ENCODE measurements at places on chromosomes 6 and 20.
A peak's percentile ranks its signal among the peaks of the same experiment; 100 is the strongest.

GRCh38 chr6:125961117-125961516, 4.5 kb downstream of the HINT3 start:
- DNase-seq, result no peak

DNA sequence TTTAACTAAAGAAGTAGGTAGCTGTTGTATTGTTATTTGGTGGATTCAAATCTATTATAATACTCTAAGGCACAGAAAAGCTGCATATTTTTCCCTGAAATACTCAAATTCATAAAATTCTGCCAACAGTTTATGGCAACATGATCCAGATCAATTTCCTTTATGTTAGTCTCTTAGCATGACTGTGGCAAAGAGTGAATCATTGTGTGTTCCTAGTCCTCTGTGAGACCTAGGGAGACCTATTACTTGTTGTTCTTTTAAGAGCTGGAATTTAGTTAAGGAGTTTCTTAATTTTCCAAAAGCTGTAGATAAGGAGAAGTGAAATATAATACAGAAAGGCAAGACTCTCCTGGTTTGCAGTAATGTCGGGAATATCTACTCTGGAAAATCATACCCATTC, 149.6 kb downstream of the RIMS1 start:
- DNase-seq, result no peak

DNA sequence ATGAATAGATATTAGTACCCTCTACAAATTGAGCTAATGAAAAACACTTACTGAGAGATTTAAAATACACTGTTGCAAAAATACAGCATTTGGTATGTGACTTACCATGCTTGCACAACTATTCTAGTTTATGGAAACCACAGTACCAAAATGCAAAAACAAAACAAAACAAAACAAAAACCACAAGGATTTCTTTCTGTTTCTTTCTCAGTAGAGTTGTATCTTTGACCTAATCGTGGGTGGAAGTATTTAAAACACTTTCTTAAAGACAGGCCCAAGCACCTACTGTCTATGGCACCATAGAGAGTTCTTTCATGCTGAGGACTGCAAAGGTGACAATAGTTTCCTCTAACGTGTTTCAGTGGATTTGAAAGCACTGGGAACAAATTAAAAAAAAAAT, 95.3 kb upstream of the C6orf118 start:
- DNase-seq, result no peak

DNA sequence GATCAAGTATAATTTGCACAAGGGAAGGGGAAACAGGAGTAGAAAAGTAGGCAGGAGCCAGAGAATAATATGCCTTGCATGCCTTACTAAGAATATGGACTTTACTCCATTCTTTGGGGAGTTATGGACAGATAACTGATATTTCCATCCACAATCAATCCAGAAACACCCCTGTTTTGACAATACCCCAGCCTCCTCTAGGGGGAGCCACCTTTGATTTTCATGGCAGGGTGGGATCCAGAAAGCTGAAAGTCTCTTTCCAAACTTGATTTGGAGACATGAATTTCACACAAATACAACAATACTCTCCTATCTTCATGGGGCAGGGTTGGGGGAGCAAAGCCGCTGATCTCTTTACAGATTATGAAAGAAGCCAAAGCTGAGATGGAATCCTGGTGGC, 404.1 kb downstream of the FOXA2 start:
- DNase-seq, result no peak

- DNase-seq, result peak; percentile 15
Observed at GRCh38 chr6:75266716-75267291, 17.8 kb downstream of the TMEM30A start.

- DNase-seq, result no peak
Observed at GRCh38 chr6:2677080-2677593, 73.6 kb downstream of the MYLK4 start.

DNA sequence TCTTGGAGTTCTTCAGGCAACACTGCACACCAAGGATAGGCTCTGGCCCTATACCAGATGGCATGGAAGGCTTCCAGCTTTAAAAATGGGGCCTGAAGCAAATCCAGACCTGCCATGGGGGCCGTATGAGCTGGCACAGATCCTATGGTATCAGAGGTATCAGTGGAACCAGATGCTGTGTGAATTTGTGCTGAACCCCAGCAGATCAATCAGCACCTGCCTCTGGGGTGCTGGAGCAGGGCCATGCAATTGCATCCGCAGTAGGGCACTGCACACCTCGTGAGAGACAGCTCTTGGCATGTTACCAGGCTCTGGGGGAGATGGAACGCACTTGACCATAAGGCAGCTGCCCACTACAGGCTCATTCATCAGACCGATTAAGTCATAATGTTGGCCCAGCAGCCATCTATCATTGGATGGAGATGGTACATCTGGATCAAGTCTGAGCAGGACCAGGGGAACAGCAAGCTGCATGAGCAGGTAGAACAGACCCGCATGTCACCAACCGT, 221.5 kb downstream of the MYLK4 start:
- DNase-seq, result no peak

GRCh38 chr6:90849686-90850085, 262.8 kb upstream of the MAP3K7 start:
- no peak for DNase-seq

DNA sequence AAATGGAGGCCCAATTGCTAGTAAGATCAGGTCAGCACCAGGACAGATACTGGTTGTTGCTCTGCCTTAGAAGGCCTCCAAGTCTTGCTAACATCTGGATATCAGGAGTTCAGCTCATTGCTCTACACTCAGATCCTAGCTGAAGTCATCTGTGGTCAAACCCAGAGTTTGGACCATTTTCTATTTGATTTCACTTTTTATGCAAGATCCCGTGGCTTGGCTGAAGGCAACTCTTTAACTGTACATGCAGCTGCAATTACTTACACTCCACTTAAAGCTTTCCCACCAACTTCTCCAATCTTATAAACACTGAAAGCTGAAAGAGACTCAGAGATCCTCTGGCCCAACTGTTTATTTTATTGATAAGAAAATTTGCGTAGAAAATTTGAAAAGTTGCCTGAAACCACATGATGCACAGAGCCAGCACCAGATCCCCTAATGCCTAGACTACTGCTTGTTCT, 2.7 kb downstream of the SLC17A2 start:
- DNase-seq, result no peak

DNA sequence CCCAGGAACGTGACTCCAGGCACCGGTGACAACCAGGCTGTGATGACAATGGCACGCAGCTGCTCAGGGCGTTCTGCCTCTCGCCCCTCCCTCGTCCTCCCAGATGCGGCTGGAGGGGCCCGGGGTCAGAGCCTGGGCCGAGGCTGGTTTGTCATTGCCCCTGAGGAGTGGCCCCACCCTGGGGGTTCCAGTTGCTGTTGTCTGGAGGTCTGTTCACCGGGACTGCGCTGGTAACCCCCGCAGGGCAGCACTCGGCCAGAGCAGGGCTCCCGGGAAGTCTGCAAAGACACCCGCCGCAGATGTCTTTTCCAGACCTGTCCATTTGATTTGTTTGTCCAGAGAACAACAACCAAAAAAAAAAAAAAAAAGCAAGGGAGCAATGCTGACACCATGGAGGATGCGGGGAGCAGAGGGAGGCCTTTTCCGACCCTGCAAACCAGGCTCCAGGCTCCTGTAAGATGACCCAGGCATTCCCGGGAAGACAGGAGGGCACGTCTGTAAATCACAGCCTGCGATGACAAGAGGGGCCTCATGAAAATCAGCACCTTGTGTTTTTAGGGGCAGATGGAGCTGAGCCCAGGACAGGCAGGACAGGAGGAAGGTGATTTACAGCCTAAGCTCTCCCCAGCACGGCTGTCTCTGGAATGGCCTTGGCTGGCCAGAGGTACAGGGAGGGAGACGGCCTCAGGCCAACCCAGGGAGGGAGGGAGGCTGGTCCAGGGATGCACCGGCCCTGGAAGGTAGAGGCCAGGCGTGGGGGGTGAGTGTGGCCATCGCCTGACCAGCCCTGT, 189.3 kb downstream of the ERMARD start:
- no peak for DNase-seq

GRCh38 chr20:19785173-19785982, 27.3 kb downstream of the RIN2 start:
- no peak for DNase-seq

GRCh38 chr20:18440403-18440802, 26.4 kb downstream of the DZANK1 start:
- DNase-seq, result no peak

DNA sequence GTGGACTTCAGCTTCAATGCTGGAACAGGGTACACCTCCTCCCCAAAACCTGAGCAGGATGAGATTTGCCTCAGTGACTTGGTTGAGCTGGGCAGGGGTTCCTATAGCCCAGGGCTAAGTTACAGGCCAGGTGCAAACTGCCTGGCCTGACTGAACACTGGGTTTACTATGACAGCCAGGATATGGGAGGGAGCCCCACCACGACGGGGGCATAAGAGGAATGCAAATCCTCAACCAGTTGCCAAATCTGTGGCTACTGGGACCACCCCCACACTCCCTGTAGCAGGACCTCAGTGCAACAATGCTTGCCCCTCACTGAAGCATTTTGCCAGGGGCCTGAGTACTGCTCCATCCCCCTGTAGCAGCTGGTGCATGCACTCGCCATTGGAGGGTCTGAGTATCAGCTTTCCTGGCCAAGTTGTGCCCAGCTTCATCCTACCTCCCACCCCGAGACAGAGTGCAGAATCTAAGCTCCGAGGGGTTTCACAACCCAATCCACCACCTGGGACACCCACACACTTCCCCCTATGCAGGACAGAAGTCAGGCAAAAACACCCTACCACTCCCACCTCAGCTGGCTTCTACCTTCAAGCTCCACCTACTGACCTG, 27.6 kb downstream of the TREML4 start:
- no peak for DNase-seq

DNA sequence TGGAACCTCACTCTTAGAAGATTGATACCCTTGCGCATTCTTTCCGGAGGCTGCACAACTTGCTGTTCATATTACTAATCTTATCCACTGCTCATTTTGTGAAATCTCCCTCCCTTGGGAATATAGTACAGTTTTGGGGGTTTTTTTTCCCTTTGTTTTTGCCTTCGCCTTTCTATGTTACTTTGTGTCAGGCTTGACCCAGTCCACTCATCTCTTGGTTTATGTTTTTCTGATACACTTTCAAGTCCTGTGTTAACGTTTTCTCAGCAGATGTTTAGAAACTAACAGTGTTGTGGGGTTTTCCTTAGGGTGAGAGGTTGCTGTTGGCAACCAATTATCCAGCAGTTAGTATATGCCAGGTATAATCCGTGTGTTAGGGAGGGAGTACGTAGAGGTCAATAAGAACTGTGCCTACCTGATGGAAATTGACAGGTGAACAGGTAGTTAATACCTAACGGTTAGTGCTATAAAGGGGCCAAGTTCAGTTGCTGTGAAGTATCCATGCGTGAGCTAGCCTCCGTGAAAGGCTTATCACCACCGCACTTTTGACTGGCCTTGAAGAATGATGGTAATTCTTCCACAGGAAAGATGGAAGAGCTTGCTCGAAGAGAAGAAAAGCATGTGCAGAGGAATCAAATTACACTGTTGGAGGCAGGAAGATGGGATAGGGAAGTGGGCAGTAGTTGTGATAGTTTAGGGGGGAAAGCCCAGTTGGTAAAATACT, 1.4 kb downstream of the NFYA start:
- DNase-seq, result peak; percentile 55

DNA sequence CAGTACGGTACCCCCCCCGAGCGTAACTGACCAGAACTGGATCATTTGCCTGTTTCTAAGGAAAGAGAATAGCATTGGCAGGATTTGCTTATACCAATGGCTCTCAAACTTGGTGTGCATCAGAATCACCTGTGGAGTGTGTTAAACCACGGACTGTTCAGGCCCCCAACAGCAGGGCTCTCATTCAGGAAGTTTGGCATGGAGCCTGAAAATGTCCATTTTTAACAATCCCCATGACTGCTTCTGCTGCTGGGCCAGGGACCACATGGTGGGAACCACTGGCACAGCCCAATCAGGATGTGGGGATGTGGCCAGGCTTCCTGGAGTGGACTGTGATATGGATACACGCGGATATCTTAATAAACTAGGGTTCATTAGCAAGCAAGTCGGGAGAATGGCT, 53.9 kb downstream of the GTF2H5 start:
- DNase-seq, result no peak

DNA sequence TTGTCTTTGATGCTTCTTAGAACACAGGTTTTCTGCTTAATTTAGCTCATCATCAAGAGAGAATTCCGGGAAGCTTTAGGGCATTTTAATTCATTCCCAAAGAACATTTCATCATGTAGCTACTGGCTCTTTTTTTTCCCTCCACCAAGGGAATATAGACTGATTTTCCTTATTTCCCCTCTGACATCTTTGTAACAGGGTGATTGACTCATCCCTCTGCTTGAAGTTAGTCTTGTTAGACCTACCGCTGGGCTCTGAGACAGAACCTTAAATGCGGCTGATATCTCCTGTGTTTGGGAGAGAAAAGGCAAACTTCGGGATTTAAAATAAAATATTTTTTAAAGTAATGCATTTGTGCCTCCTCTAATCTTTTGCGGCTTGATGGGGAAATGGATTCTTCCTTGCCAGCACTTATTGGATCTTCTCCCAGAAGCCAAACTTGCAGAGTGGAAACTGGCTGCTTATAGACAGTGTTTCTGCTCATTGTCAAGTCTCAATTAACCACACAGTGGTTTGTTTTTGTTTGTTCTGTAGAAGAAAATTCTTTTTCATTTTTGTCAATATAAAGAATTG, 272.7 kb upstream of the PLCB4 start:
- no peak for DNase-seq

DNA sequence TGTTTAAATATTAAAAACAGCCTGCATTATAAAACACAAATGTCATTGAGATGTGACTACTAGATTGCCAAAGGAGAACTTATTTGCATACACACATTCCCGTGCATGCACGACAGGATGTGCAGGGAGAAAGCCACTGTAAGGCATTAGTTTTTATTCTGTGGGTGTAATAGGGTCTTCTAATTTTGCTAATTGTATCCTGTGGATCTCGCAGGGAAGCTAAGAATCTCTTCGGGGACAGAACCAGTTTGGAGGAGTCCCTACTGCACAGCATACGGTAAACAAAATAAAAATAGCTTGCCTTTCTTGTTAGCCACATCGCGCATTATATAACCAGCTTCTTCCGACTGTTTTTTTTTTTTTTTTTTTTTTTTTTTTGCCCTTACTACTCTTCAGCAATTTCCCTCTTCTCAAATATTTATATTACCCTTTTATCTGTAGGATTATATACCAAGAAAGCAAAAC, 2.0 kb downstream of the ATXN1 start:
- no peak for DNase-seq

DNA sequence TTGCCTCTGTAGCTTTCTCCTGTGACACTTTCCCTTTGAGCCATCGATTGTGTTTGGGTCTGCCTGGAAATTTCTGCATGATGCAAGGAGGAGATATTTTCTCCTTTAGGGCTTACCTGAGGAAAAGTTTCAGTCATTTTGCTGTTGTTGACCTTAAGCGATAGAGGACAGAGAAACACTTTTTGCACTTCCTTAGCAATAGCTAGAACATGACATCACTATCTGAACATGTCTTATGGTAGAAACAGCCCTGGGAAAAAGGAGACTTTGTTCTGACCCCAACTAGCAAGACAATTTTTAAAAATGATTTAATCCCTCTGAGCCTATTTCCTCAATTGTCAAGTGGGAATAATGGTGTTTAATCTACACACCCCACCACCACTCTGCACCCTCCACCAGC, 9.7 kb upstream of the FILIP1 start:
- no peak for DNase-seq
